Cardiac fibroblast (primary cell): ENCODE measurements at places on chromosomes 2 and 18.

DNA sequence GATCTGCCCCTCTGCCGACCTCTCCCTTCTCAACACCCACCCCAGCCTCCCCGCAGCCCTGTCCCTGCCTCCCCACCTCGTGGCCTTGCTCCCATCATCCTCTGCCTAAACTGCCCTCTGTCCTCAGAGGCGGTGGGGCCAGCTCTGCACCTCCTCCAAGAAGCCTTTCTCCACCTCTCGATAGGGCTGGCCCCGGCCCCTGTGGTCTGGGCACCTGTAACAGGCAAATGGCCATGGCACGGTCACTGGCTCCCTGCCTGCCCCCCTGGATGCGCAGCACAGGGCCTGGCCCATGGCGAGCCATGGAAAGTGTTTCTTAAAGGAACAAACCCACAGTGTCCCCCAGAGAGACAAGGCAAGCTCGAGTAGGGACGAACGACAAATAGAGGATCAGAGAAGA, 42.0 kb downstream of the MYO7B start:
- no peak for DNase-seq

DNA sequence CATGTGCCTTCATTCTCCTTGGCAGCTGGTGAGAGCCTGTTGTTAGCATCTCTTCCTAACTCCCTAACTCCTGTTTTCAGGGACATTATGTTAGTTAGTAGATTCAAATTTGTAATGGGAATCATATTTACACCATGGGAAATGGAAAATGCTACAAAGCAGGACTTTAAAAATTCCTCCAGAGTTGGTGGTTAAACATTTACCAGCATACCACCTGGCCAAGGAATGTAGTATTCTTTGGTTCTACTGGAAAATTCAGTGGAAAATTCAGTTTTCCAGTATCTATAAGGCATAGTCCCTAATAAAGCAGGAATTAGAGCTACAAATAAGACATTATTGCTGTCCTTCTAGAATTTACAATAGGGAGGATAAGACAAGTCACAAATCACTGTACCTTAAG, 291.7 kb downstream of the GPD2 start:
- DNase-seq: no peak

DNA sequence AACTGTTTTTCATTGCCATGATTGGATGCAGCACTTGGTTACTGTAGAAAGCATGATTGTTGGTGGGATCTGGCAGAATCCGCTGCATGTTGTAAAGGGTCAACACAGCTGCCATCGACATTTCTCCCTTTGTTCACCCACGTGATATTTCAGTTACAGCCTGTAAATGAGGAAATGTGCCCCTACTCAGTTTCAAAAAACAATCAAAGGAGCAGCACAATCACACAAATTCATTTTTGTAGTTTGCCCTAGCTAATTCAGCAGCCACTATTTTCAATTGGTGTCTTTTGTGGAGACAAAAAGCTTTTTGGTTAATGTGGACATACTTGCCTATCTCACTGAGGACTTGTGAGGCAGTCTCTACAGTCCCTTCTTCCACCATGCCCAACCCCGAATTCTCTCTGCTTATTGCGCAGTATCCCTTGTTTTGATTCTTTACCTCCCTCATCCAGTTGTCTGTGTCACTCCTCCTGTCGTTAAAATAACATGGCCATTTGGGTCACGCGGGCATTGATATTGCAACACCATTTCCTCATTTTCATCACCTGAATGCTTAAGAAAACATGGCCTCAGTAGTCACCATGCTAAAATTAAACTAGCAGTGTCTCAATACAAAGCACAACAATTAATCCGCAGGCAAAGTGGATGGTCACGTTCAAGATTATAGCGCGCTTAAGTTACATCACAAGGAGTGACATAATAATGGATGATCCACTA, 6.4 kb upstream of the PROC start:
- no peak for DNase-seq

- DNase-seq: no peak
Observed at GRCh38 chr18:50749421-50749820, 70.4 kb downstream of the MRO start.

DNA sequence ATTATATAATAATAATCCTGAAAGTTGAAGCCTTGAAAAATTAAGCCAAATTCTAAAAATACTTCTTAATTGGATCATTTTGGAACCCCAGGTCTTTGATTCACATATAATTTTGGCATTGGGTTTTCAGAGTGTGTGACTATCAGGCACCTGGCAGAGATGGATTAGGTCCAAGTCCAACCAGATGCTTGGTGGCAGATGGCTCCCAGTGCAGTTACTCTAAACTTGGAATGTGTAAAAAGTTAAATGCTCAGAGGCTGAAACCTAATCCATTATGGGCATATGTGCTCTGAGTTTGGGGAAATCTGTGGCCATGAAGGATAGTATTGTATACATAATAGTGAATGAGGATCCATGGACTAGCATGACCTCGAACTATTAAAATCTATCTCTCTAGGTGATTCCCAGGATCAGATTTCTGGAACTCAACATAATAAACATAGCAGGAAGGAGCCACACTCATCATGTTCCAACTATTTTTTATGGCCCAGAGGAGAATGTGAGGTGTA, 333.0 kb downstream of the RPRM start:
- DNase-seq: no peak

- DNase-seq: no peak
Observed at GRCh38 chr2:46922606-46923005, 7.0 kb upstream of the MCFD2 start.

GRCh38 chr2:71668326-71669057, 215.1 kb downstream of the DYSF start:
- DNase-seq: no peak
